ENCODE measurements at places on chromosomes 3 and 15.

- no peak for DNase-seq
Observed at GRCh38 chr15:85620690-85621049, 174.1 kb downstream of the KLHL25 start.

DNA sequence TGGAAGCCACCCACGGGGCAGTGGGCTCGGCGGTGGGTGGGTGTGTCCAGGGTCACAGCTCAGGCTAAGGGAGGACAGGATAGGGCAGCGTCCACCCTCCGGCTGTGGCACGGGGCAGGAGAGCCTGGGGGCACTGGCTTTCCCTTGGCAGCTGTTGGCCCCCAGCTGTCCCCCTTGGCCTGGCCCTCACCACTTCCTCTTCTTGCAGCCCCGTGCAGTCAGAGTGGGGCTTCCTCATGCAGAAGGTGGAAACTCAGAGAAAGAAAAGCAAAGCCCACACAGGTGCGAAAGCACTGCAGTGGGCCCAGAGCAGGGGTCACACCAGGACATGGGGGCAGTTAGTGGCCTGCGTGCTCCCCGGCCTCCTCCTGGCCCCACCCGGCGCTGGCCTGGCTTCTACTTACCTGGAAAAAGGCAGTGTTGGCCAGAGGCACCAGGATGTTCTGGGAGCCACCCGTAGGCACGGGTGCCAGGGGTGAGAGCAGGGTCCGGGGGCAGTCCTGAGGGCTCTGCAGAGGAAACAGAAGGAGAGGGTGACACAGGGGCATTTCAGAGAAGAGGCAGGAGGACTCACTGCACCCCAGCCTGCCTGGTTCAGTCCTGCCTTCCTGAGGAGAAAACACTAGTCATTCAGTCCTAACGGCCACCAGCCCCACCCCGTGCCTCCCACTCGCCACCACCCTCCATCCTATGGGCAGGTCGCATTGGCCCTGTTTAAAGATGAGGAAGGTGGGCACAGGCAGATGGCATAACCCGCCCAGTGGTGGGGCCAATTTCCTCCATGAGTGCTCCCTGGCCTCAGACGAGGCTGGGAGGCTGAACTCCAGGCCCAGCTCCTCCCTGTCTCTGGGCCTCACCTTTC is 28.3 kb downstream of the PLXND1 start:
- DNase-seq: no peak

DNA sequence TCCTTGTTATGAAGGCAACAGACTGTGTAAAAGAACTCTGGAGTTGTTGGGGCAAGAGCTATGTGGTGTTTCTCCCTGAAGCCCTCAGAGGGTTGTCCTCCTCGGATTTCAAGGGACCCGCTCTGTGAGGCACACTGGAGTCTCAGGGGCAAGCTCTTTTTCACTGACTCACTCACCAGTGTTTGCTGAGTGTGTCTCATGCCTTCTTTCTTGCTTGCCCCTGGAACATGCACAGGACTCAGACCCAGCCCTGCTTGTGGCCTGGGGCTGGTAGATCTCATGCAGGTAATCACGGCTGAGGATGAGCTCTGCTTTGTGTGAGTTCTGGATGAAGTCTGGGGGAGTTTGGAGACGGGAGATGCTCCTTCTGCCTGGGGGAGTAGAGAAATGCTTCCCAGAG is 93.7 kb downstream of the CACNA1D start:
- no peak for DNase-seq

- DNase-seq: no peak
Observed at GRCh38 chr3:103992469-103992868, 1374.2 kb upstream of the ALCAM start.

GRCh38 chr3:132135628-132136333 is 101.0 kb upstream of the CPNE4 start:
- DNase-seq: no peak

DNA sequence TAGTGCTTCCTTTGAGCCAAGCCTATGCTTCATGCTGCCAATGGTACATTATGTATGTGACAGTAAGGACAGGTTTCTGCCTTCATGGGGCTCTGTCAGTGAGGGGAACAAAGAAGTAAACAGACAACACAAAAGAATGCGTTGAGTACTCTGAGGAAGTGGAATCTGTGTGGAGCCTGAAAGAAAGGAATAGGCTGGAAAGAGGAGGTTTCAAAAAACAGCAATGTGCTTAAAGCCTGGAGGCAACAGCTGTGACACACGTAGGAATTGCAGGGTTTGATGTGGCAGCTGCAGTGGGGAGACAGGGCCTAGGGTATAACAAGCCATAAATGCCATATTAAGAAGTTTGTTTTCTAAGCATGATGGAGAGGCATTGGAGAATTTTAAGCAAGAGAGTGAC is 316.7 kb downstream of the CLSTN2 start:
- no peak for DNase-seq

DNA sequence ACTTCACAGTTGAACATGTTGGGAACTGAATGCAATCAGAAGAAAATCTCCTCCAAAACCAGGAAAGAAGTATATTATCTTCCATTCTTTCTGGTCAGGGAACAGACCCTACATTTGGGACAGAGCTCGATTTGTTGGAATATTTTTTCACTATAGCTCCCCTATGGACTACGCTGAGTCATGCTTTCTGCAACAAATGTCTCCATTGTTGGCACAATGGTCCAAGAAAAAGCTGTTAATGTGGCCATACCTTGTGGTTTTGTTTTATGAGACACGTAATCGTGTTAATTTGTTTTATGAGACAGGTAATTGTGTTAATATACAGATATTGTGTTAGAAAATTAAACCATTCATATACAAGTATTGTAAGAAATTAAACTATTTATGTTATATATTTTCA is 101.4 kb downstream of the TGFBR2 start:
- no peak for DNase-seq

GRCh38 chr3:177137774-177138705 is 59.2 kb downstream of the TBL1XR1 start:
- no peak for DNase-seq

DNA sequence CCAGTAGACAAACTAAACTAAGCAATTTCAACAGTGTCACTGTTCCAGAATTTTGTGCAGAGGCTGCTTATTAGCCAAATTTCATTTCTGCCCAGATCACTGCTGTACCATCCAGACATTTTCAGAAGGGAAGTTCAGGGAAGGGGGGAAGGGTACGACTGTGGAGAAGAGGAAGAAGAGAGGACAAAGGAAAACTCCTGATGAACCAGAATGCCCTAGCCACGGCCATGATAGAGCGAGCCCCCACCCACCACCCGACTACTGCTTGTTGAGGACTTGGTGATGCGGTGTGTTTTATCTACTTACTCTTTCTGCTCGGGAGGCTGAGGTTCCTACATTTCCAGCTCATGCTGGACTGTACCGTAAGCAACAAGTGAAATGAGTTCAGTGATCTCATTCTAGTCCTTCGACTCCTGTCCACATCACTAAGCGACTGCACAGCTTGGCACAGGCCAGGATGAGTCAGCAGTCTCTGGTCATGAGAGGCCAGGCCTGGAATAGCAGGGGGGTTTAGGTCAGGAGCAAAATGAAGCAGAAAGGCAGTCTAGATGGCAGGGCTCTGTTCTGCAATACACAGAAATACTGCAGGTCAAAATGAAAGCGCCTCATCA is 330.8 kb downstream of the TIGIT start:
- no peak for DNase-seq

DNA sequence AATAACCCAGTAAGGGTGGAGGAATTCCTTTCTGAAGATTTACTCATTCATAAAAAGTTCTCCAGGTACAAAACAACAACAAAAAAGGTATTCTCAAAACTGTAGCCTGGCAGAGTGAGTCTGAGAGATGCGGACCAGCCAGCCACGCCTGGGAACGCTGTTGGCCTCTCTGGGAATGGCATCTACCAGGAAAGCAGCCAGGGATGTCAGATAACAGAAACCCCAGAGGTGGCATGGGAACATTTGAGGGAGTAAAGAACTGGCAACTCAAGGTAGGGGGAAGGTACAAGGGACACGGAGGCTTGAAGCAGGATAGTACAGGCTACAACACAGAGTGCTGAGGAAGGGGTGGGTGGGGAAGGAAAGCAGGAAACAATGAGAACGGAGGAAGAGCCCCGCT is 7.1 kb upstream of the AP3S2 start:
- DNase-seq: no peak

GRCh38 chr3:136802481-136802996 is 16.4 kb upstream of the SLC35G2 start:
- DNase-seq: peak; percentile 22

DNA sequence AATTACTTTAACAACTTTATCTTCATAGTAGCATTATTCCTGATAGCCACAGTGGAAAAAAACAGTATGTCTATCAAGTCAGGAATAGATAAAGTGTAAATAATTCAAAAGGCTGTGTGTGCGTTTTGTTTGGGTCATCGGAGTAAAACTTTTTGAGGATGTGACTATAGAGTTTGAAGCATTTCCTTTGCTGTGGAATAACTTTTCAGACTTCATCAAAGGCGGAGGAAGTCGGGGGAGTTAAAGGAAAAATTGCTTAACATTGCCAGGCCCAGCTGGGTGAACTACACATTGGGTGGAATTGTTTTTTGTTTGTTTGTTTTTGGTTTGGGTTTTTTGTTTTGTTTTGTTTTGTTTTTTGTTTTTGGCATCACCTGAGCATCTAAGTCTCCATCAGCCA is 70.4 kb upstream of the CRTC3 start:
- DNase-seq: no peak

GRCh38 chr3:127228866-127229265 is 35.9 kb downstream of the PRR23E start:
- no peak for DNase-seq
